ENCODE measurements at places on chromosomes 4 and X.

GRCh38 chr4:147589586-147589985, 27.6 kb upstream of the TMEM184C start:
- no peak for DNase-seq

DNA sequence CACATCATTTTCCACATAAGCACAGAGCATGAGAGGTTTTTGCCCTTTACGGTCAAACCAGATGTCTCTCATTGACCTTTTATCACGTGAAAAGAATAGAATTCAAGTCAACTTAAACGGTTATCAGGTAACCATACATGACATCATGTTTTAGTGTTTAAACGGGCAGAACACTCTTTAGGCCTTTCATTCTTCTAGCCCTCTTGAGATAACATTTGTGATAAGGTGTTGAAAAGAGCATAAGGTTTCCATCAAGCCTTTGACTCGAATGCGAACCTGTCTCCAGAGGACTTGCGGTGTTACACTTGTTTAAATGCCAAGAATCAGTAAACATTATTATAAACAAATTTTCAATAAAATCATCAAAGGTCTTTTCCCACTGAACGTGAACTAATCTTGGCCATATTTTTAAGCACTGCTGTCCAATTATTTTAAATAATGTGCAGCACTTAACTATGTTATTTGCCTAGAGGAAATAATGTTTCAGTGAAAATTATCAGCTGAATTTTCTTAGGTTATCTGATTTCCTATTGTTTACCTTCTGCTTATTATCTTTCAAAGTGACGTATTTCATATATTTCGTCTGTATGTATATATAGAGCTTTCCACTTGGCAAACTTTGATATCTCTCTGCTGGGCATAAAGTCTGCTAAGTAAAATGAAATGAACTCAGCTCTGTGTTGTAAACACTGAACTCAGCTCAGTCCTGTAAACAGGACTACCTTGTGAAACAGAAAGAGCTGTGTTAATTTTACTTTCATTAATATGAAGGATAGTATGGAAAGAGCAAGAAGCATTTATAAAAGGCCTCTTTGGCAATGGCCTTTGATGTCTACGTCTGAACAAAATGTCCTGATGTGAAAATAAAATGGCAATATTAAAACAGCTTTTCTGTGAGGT, 33.3 kb downstream of the TENM3 start:
- no peak for DNase-seq

GRCh38 chr4:36183232-36183631, 61.1 kb downstream of the ARAP2 start:
- DNase-seq = no peak

DNA sequence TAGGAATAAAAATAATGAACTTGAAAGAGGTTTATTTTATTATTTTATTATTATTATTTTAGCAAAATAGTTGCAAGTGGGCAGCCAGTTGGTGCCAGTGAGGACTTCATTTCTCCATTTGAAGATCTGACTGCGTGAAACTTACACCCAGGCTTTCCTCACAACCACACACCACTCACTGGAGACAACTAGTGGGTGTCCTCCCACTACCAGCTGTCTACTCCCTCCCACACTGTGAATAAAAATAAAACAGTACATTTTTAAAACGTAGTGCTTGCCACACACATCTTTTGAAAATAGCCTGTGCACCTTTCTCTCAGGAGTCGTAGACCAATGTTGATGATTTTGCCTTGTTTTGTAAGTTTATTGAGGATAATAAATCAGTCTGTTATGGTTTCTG, 7.4 kb downstream of the FGF13 start:
- DNase-seq = no peak

DNA sequence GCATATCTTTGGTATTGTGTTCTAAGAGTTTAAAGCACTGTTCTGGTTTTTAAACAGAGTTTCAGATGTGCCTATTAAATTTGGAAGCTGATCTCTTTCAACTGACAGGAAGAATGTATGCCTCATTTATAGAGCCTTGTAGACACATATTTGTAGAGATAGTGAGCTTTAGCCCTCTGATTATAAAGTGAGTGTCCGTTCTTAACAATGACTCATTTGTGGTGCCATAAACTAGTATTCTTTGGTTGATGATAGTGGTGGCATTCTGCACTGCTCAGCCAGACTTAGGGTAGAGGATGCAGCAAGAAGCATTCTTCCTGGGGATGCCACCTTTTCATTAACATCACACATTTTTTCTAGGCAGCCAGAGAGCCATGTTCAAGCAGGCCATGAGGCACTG, 121.7 kb downstream of the TLL1 start:
- no peak for DNase-seq

- DNase-seq = no peak
Observed at GRCh38 chr4:87884976-87885549, 52.3 kb downstream of the MEPE start.

All from GF-D8 (cell line).